ENCODE measurements at places on chromosomes 7 and 10. TPM values are rescaled to one million over a fixed set of nuclear protein-coding genes. Genes with fewer than 3 reads are reported as not detected.
A peak's percentile ranks its signal among the peaks of the same experiment; 100 is the strongest.

Gene GIMAP2
- total RNA-seq: 11.5 TPM

Gene UCN3
- total RNA-seq: not detected

Gene TMEM213
- not detected for total RNA-seq

Gene MUC3A
- 0.45 TPM for total RNA-seq

DNA sequence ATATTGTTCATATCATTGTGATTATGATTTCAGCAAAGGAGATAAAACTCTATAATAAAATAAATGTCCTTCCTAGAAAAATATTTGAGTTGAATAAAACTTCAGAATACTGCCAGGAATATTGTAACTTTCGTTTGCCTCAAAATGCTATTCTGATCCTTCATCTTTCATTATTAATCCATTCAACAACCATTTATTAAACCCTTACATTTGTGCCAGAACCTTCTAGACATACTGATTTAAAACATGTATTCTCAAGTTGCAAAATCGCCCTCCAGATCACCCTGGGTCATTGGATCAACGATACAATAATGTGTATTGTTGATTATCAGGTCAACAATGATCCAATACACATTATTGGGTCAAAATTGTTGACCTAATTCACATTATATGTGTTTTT lies 759.8 kb downstream of the CNTNAP2 start:
- DNase-seq: no peak

- no peak for DNase-seq
These were observed 43.9 kb upstream of the PTF1A start for GRCh38 chr10:23148214-23148613.

GRCh38 chr10:103111918-103112877 lies 80.9 kb downstream of the NT5C2 start:
- DNase-seq: no peak

DNA sequence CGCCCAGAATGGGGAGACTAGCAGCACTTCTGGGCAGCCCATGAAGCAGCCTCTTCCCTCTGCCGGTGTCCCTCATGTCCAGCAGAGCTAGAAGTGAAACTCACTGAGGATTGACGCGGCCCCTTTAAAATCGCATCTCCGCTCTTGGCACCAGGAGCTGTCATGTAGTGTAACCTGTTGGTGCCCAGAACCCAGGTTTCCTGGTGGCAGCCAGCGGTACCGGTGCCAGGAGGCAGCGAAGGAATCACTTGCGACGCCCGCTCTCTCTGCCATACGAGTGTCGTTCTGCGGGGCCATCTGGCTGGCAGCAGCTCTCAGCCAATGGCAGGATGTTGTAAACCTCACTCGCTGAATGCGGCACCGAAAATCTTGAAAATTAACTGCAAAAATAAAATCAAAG lies 82.7 kb downstream of the CUX1 start:
- DNase-seq: peak; percentile 69

- DNase-seq: no peak
These were observed 3.6 kb downstream of the TBATA start for GRCh38 chr10:70781461-70782051.

DNA sequence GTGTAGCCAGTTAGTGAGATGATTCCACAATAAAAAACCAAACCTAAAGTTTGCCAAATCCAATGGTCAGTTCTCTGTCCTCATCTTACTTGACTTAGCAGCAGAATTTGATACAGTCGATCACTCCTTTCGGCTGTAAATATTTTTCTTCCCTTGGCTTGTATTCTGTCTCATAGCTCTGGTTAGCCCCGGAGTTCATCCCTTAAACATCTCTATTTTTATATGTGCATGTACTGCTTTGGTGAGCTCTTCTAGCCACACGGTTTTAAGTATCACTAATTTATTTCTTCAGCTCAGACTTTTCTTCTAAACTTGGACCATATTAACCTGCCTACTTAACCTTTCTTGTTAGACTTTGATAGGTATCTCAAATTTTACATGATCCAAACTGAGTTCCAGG lies 17.8 kb upstream of the ASB15 start:
- no peak for DNase-seq

DNA sequence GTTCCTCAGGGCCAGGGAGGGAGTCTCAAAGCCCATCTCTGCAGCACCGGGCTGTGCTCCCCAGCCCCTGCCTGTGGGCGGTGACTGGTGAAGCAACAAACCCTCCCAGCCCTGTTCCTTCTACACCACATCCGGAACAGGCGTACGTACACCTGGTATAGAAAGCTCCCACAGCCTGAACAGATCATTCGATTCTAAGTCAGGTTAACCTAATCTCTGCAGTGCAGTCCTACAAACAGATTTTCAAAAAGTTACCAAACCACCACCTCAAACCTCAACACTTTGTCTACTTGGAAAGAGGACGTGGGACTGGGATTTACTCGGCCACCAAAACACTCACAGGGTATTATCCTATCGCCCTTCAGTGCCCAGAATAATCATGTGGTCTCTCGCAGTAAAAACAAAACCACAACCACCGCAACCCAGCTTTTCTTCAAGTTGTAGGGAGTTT lies 238.4 kb downstream of the DIP2C start:
- DNase-seq: no peak

- DNase-seq: no peak
These were observed 1037.1 kb downstream of the GATA3 start for GRCh38 chr10:9091530-9092093.

Measured in aorta (tissue), 5 donors.